Cerebellum (tissue), 4 donors: ENCODE measurements at places on chromosomes 7 and 10.

DNA sequence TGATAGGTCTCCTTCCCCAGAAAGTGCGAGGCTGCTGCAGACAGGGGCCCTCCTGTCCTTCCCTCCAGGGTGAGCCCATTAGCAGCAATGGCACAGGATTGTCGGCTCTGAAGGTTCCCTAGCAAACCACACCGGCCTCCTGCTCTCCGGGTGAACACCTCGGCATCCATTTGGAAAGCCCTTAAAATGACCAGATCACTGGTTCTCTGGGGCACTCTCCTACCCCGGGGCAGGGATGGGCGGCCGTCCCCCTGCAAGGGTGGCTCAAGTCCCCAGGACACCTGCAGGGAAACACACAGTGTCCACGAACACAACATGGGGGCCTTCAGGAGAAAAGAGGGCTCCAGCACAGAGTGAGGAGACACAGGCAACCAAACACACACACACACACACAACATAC is 459.1 kb downstream of the PTPRN2 start:
- DNase-seq: no peak

GRCh38 chr10:71679425-71679824 is 40.2 kb downstream of the C10orf105 start:
- DNase-seq: no peak

GRCh38 chr10:51389415-51390321 is 309.7 kb downstream of the CSTF2T start:
- no peak for DNase-seq

DNA sequence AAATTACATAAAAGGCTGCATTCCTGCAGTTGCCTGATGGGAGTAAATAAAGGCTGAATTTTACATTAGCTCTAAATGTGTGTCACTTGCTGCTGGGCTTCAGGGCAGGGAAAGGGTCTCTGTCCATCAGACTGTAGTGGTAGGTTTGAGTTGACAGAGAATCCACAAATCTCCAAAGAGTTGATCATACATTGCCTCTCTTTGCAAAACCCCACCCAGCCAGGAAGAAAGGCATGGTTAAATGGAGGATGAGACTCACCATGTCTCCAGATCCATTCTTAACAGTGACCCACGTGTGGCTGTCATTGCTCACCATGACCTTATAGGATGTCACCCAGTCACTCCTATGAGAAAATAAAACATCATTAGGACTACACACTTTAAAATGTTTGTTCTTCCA is 92.8 kb downstream of the CPXM2 start:
- DNase-seq: no peak

DNA sequence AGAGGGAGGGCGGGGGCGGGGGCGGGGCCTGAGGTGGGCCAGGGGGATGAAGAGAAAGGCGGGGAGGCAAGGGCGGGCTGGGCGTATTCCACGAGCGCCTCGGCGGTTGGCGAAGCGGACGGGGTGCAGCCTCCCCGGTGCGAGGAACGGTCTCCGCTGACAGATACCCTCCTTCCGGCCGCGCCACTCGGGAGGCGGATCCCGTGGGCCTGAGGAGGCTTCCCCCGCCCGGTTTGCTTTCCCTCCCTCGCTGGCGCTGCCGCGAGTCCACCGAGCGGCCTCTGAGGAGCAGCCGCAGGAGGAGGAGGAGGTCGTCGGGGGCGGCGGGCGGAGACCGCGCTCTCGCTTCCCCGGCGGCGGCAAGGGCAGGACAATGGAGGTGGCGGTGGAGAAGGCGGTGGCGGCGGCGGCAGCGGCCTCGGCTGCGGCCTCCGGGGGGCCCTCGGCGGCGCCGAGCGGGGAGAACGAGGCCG is at the start of gene TRIM24:
TRIM24 (plus strand) TSS at position 84 of the 473 bp plus-strand sequence; CDS start at position 374, 290 bp downstream.
- no peak for DNase-seq

GRCh38 chr7:37445064-37445723 is 3.5 kb downstream of the ELMO1 start:
- no peak for DNase-seq

GRCh38 chr10:60352105-60352504 is 37.6 kb downstream of the ANK3 start:
- DNase-seq: no peak

GRCh38 chr7:103307503-103308231 is 10.4 kb downstream of the PMPCB start:
- no peak for DNase-seq

DNA sequence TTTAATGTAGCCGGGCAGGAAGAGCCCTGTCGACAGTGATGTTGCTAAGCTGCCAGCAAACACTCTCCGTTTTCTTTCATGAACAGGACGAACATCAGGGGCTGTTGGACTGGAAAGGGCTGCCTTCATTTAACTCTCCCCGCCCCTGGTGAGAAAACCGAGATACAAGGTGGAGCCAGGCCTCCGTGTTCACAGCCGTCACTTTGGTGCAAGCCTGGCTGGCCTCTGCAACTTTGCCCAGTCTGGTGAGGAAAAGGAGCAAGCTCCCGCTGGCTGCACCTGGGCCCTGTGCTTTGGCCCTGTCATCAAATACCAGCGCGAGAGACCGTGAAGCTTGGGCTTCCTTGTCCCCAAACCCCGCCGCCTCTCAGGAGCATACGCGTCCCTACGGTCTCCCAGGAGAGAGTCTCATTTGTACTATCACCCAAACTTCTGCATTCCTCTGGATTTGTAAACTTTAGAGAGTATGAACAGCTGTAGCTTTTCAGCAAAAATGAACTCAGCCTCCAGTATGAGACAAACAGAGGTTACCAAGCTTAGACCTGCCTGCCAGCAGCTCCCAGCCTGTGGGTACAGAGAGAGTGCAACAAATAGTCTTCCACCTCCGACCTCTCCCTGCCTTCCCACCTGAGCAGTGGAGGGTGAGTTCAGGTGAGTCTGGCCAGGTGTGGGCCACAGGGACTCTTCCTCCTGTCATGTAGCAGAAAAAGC is 445.3 kb upstream of the MGMT start:
- no peak for DNase-seq

GRCh38 chr7:6286486-6286885 is 14.1 kb upstream of the CYTH3 start:
- DNase-seq: no peak

GRCh38 chr7:120170834-120171233 is 102.1 kb upstream of the KCND2 start:
- DNase-seq: no peak

GRCh38 chr7:85285527-85285926 is 98.7 kb upstream of the SEMA3D start:
- DNase-seq: no peak

DNA sequence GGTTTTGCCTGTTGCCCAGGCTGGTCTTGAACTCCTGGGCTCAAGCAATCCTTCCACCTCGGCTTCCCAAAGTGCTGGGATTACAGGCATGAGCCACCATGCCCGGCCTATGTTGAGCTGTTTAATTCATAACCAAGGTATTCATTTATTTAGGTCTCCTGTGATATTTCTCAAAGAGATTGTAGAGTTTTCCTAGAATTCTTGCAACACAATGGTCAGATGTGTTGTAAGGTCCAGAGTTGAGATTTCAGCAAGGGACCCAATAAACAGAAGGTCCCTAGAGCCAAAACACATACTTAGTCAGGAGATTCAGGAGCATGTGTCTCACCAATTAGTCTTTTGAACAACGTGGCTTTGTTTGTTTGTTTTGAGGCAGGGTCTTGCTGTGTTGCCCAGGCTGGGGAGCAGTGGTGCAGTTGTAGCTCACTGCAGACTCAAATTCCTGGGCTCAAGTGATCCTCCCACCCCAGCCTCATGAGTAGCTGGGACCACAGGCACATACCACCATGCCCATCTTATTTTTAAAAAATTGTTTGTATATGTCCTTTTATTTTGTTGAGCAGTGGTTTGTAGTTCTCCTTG is 321.3 kb upstream of the GALNT17 start:
- DNase-seq: no peak

DNA sequence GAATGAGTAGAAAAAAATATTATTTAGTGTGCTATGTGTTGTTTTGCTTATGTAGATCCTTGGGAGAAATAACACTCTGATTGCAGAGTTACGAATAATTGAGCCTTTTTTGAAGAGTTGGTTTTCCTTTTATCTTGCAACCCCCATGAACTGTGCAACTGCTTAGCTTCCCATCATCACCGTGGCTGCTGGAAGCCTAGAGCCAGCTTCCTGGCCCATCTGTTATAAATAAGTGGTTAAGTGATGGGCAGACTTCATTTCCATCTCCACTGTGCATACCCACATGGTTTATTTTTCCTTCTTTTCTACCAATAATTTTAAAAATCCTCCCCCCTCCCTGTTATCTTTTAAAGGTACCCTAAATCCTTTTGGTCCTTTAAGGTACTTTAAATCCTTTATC is 554.9 kb upstream of the GALNT17 start:
- DNase-seq: no peak

DNA sequence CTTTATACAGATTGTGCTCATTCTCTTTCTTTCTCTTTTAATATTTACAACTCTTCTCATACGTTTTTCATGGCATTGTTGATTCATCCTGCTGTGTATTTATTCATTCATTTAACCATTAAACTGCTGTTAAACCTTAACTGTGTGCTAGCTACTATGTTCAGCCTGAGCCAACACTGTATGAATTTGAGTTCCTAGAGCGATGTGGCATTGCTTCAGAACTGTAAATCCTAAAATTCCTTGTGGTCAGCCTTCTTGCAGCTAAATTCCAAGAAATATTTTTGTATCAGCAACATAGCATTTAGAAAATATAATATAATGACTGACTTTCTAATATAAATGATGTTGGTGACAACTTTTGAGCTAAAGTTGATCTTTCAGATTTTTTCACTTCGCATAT is 184.7 kb upstream of the FZD1 start:
- DNase-seq: no peak

- no peak for DNase-seq
These were observed 1.0 kb downstream of the POLM start for GRCh38 chr7:44081266-44081748.

GRCh38 chr7:36287371-36288241 is 102.1 kb upstream of the ANLN start:
- no peak for DNase-seq

DNA sequence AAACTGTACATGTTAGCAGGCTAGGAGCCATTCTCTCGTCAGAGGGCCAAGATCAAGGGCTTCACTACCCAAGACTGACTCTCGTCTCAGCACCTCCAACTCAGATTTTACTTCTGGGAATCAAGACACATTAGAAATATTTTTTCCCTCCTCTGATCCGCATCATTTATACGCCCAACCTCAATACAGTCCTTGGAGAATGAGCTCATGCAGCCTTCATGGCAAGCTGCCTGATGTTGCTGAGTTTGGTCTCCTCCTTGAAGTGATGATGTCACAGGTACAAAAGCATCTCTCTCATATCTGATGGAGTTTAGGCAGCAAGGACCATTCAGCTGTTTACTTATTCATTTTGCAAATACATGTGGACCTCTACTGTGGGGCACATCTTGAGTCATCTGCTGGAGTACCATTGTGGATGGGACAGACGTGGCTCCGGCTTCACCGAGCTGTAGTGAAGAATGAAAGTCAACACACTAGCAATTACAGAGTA is 114.0 kb downstream of the BMPER start:
- no peak for DNase-seq

- DNase-seq: no peak
These were observed 193.2 kb downstream of the ELMO1 start for GRCh38 chr7:37255327-37255944.

- peak; percentile 38 for DNase-seq
These were observed 565 bp upstream of the INA start for GRCh38 chr10:103276251-103276895.

- no peak for DNase-seq
These were observed 163.6 kb downstream of the GRM8 start for GRCh38 chr7:127089146-127089545.

DNA sequence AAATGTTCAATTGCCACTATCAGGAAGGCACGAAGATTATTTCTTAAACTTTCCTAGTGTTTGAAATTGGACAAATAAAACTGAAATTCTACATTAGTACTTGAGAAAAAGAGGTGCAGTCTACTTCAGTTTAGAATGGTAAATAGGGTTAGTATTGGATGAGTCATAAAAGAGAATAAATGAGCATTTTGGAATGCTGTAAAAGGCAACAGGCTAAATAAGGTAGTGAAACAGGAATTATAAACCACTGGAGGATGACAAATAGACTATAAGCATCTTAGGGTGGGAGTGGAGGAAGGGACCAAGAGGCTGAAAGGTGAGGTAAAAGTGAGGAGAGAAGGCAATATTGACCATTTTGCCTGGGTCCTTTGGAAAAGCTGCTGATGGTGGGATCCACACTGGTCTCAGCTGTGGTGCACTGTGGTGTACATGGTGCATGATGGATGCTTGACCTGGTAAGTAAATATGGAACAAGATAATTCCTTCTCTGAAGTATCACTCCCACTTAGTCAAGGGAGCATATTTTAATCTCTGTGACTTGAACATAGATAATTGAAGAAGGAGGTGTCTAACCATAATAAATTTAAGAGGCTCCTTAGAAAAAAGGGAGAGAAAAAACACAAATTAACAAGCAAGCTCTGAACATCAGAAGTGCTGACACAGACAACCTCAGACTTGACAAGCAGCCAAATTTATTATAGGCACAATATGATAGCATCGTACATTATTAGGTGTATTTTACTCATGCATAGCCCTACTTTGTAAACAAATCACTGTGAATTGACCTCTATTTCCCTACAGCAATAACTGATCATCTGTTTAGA is 76.4 kb upstream of the SCIN start:
- no peak for DNase-seq

DNA sequence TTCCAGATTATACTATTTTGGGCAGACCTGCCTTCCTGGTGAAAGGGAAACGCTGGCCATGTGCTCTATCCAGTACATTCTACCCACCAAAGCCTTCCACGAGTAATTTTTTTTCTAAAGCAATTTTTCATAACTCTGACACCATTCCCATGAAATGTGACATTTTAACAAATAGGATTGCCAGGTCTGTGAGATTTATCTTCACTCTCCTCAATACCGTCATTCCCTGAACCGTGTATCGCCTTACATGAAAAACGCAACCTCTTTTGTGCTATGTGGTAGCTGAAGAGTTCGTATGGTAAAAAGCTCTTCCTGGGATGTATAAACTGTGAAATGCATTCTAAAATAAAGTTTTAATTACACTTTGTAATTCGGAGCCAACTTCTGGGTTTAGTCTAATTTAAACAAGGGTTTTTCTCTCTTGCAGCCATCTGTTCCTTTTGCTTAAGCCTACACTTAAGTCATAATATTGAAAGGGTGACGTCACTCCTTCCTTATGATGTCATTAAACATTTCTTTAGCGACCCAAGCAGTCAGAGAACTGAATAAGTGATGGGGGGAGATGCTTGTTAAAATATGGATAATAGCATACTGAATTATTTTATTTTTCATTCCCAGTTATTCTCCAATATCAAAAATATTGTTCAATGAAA is 27.7 kb downstream of the C1QL3 start:
- DNase-seq: no peak

GRCh38 chr10:72386916-72387586 is 32.3 kb upstream of the DNAJB12 start:
- DNase-seq: no peak

GRCh38 chr7:1124164-1124563 is 35.8 kb downstream of the ZFAND2A start:
- no peak for DNase-seq

DNA sequence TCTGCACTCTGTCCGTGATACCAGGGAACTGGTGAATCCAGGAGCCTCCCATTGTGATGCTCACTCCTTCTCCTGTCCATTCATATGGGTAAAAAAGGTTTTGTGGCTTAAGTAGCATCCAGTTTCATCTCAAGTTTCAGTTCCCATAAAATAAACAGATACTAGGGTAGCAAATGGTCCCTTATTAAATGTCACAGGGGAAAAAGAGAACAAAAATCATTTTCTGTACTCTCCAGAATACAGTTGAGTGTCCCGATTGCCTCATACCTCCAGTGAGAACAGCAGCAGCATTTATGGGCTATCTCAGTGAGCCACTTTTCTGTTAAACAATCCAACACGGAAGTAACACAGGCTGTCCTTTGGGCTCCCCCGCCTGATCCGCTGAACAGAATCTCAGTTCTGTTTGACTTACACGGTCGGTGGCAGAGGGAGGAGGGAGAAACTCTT is 179.6 kb downstream of the CELF2 start:
- DNase-seq: no peak
